Stimulated activated CD8-positive, alpha-beta memory T cell treated with anti-CD3 and anti-CD28 coated beads, Interleukin-4, amount 100 ng/mL, for 1 hour (primary cell): ENCODE measurements at places on chromosomes 6 and 20.

DNA sequence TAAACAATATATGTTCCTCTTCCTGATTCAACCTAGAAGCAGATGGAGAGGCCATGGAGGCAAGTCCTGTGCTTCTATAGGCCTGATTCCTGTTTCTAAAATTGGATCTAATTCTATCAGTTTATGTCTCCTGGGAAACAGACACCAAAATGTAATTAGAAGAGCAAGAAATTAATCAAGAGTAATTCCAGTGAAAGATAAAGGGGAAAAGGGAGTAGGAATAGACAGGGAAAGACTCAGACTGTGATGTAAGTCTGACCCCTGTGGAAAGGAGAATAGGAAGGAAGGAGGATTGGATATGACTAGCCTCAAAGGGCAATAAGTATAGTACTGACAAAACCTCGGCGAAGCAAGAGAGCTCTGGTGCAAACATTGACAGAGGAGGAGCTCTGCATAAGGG, 33.9 kb upstream of the FBXO30 start:
- DNase-seq = no peak

DNA sequence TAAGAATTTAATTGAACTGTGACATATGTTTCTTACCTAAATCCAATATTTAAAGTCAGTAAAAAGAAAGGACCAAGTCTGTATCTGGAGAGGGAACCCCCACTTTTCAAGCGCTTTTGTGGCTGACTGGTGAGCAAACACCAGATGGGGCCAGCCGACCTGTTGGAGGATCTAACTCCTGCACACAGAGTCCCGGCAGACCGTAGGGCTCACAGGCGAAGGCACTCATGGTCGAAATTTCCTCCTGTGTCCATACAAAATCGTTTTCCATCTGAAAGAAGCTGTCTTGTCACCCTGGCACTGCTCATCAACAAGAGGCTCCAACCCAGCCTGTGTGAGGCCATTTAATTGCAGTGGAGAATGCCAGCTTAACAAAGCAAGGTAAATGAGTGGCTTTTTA, 94.0 kb downstream of the SCML4 start:
- no peak for DNase-seq

DNA sequence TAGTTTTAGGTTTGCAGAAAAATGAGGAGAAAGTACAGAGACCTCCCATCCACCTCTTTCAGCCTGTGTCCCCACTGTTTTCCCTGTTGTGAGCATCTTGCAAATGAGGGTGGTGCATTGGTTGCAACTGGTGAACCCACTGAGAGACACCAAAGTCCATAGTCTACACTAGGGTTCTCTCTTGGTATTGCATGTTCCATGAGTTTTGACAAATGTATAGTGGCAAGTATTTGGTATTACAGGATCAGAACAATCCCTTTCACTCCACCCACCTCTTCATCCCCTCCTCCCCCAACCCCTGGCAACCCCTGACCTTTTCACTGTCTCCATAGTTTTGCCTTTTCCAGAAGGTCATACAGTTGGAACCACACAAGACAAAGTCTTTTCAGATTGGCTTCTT, 20.1 kb downstream of the ZNF831 start:
- DNase-seq = no peak

- DNase-seq = no peak
Observed at GRCh38 chr6:140979642-140980091, 1153.1 kb upstream of the GJE1 start.

DNA sequence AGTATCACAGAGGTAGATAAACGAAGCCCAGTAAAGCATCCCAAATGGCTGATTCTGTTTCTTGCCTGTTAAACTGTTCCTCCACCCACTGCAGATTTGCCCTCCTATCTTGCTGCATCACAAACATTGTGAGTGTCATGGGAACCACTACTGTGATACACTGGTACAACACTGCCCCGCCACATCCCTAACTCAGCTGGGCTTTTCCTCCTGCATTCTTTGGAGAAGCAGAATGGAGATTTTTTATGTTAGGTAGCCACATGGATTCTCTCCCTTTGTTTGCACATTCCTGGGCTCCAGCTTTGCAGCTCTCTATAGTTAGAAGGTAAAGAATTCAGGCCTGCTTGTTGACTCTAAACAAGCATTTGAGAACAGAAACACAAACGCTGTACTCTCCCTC, 234.1 kb downstream of the TMEM242 start:
- no peak for DNase-seq

GRCh38 chr6:98880486-98880885, 46.1 kb downstream of the POU3F2 start:
- DNase-seq = no peak

- no peak for DNase-seq
Observed at GRCh38 chr20:48307277-48307676, 520.5 kb downstream of the PREX1 start.

GRCh38 chr6:84766799-84767525, 2.6 kb upstream of the TBX18 start:
- DNase-seq = no peak

- DNase-seq = no peak
Observed at GRCh38 chr20:17759449-17759848, 59.7 kb downstream of the BANF2 start.

GRCh38 chr6:6645261-6645917, 56.9 kb downstream of the LY86 start:
- no peak for DNase-seq

GRCh38 chr6:166782520-166782919, 155.5 kb upstream of the RPS6KA2 start:
- DNase-seq = no peak

- DNase-seq = no peak
Observed at GRCh38 chr20:23103284-23104018, 17.3 kb upstream of the CD93 start.
